CD4-positive, alpha-beta memory T cell (primary cell): ENCODE measurements at places on chromosomes 12 and 14. TPM values are rescaled to one million over a fixed set of nuclear protein-coding genes. Genes with fewer than 3 reads are reported as not detected.

Gene NOVA1
- polyA plus RNA-seq = not detected

Gene RNASE7
- polyA plus RNA-seq = not detected

Gene MEG3
- polyA plus RNA-seq = not detected

Gene C3AR1
- polyA plus RNA-seq = 8.6 TPM

Gene GALNT6
- polyA plus RNA-seq = 2.3 TPM

Gene GARIN6
- not detected for polyA plus RNA-seq

Gene FGF23
- polyA plus RNA-seq = not detected

Gene EAPP
- 141 TPM for polyA plus RNA-seq

Gene KRT74
- polyA plus RNA-seq = not detected

Gene PRKCH
- polyA plus RNA-seq = 251 TPM

Gene GPRC5A
- 0.14 TPM for polyA plus RNA-seq

Gene TMEM30B
- 5.4 TPM for polyA plus RNA-seq

Gene EML1
- polyA plus RNA-seq = not detected

Gene POTEG
- polyA plus RNA-seq = not detected

Gene PPP1R1A
- not detected for polyA plus RNA-seq

Gene B4GALNT1
- not detected for polyA plus RNA-seq

Gene CYP46A1
- not detected for polyA plus RNA-seq

Gene RPL10L
- not detected for polyA plus RNA-seq
